H1 (cell line): ENCODE measurements at places on chromosomes 5 and 9.
A peak's percentile ranks its signal among the peaks of the same experiment; 100 is the strongest.

GRCh38 chr9:121741228-121741918 lies 89.9 kb downstream of the DAB2IP start:
- H3K27ac ChIP-seq, result no peak overlapping the region
- H3K36me3 ChIP-seq, result no peaks in the 10 kb centered on the region
- no peak for DNase-seq
- H3K4me3 ChIP-seq, result no peak overlapping the region
- H3K4me1 ChIP-seq, result peaks cover 65% of the 10 kb centered on the region

DNA sequence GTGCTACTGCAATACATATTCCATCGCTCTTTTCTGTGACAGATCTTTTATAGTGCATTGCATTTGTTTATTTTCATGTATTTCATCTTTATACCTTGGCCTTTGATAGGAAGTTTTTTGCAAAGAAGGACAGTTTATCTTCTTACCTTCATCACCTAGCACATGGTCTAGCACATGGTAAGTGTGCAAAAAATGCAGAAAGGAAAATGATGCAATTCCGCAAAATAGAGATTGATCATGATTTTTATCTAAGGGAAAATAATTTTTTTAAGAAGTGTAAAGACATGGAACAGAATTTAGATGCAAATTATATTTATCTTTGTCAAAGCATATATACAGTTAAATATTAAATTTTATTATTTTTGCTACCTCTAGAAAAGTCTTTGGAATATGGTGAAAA lies 19.2 kb upstream of the NIM1K start:
- H3K4me3 ChIP-seq, result no peak overlapping the region
- H3K4me1 ChIP-seq, result no peaks in the 10 kb centered on the region
- H3K36me3 ChIP-seq, result no peaks in the 10 kb centered on the region; the same call in 1 of the 2 replicates

DNA sequence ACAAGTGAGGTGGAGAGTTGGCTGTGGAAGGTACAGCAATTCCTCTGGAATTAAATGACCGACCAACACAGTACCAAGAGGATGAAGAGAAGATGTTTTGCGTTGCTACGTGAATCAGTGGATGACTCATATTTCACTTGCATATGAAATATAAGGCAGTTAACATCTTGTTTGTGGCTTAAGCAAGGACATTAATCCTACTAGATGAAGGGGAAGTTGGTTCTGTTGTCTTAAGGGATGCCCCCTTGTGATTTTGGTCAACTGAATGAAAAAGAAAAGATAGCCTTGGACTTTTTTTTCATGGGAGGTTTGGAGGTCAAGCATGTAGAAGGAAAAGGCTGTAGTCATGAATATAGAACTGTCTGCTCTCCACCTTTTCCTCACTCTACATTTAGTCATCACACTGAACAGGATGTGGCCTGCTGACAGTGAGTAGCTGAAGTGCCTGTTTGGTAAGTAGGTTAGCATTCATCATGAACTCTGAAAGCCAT lies 33.9 kb downstream of the VLDLR start:
- no peaks in the 10 kb centered on the region for H3K27me3 ChIP-seq
- H3K36me3 ChIP-seq, result peaks cover 35% of the 10 kb centered on the region
- no peaks in the 10 kb centered on the region for H3K4me1 ChIP-seq
- no peak overlapping the region for H3K27ac ChIP-seq

DNA sequence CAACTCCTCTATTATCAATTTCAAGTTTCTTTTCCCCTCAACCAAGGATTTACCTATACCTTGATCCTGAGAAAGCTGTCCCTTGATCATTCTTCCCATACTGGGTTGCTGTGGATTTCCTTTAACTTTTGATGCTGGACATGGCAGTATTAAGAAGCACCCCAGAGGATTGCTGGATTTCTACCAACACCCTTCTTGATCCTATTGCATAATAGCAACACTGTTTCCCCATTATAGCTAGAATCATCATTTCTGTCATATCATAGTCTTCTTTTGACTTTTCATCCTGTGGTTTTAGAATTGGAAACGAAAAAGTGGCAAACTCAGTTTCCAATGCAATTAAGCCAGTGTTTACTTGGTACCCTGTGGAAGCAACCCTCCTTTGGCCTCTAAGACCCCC lies 154.9 kb downstream of the ARRDC3 start:
- no peaks in the 10 kb centered on the region for H3K27me3 ChIP-seq
- H3K4me3 ChIP-seq, result no peak overlapping the region
- H3K36me3 ChIP-seq, result no peaks in the 10 kb centered on the region
- no peak for DNase-seq

DNA sequence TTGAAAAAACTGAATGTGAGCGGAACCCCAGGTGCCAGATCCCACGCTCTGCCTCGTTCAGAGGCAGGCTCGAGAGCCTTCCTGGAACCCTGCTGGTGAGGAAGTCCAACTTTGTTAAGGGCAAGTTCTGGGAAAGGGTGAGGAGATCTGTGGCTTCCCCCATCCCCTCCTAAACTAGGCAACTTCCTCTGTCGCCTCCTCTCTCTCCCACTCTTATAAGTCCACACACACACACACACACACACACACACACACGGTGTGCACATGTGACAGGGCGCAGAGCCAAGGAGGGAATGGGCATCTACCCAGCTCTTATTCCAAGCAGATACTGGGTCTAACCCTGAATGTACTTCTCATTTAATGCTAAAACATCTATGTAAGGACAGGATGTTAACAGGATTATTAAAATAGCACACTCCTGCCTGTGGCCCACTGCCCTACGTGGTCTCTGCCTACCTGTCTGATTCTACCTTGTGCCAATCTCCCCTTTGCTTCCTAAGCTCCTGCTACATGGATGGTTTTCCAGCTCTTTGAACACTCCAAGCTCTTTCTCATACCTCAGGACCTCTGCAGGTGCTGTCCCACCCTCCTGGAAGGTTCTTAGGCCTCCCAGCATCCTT lies 72.4 kb upstream of the FBXW11 start:
- H3K36me3 ChIP-seq, result no peaks in the 10 kb centered on the region
- H3K27ac ChIP-seq, result no peak overlapping the region
- no peak for DNase-seq
- H3K4me3 ChIP-seq, result no peak overlapping the region
- no peaks in the 10 kb centered on the region for H3K4me1 ChIP-seq
- no peaks in the 10 kb centered on the region for H3K27me3 ChIP-seq

- peaks cover 18% of the 10 kb centered on the region for H3K27me3 ChIP-seq
- no peak overlapping the region for H3K4me3 ChIP-seq
- H3K27ac ChIP-seq, result no peak overlapping the region
- no peak for DNase-seq
Measured at GRCh38 chr9:36138901-36139300, 2.4 kb downstream of the GLIPR2 start.

DNA sequence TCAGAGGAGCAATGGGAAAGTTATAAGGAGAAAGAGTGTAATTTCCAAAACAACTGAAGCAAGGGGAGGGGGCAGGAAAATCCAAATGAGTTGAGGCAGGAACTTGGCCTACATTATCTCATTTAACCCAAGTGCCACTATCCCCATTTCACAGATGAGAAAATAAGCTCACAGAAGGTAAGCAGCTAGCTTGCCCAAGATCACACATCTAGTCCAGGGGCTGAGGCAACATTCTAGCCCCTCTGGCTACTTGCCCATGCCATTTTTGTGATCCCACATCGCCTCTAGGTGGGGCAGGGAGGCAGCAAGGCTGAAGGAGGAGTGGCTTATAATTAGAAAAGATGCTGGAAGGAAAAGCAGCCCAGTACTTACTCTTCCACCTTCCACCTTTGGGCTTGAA lies 2.6 kb upstream of the PSIP1 start:
- no peaks in the 10 kb centered on the region; the same call in 1 of the 2 replicates for H3K36me3 ChIP-seq
- no peak overlapping the region; the same call in 1 of the 2 replicates for H3K4me3 ChIP-seq
- no peaks in the 10 kb centered on the region for H3K27me3 ChIP-seq
- peak overlapping the region; percentile 83 for H3K27ac ChIP-seq

DNA sequence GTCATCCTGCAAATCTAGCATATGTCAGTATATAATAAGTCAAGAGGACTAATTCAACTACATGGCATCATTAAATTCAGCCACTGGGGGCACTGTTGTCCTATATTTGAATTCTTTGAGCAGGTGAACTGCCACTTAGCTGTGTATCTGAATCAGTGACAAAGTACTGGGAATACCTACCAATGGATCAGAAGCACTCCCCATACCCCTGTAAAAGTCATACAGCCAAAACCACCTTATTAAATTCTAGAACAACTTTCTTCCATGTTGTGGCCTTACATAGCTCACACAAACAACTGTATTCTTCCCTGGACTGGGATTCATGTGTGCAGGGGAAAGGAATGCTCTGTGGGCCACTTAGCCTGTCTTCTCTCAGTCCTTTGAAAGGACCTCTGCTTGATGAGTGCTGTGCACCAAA lies 57.4 kb upstream of the PLPP6 start:
- no peaks in the 10 kb centered on the region for H3K4me1 ChIP-seq
- peak; percentile 81 for DNase-seq
- H3K27ac ChIP-seq, result no peak overlapping the region
- no peak overlapping the region for H3K4me3 ChIP-seq
- no peaks in the 10 kb centered on the region for H3K36me3 ChIP-seq

DNA sequence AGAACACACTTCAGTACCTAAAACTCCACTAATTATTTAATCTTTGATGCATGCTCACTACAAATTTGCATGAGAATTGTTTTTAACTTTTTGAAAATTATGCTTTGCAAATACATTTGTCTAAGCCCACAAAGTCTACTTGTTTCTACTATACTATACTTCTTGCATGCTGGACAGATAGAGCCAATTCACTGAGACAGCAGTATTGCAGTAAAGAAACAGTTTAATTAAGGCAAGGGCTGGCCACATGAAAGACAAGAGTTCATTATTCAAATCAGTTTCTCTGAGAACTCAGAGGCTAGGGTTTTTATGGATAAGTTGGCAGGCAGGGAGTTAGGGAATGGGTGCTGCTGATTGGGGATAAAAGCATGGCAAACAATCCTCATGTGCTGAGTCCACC lies 6.0 kb upstream of the FXN start:
- no peak overlapping the region for H3K4me3 ChIP-seq
- no peak overlapping the region for H3K27ac ChIP-seq
- H3K27me3 ChIP-seq, result no peaks in the 10 kb centered on the region
- H3K4me1 ChIP-seq, result no peaks in the 10 kb centered on the region
- no peaks in the 10 kb centered on the region for H3K36me3 ChIP-seq

DNA sequence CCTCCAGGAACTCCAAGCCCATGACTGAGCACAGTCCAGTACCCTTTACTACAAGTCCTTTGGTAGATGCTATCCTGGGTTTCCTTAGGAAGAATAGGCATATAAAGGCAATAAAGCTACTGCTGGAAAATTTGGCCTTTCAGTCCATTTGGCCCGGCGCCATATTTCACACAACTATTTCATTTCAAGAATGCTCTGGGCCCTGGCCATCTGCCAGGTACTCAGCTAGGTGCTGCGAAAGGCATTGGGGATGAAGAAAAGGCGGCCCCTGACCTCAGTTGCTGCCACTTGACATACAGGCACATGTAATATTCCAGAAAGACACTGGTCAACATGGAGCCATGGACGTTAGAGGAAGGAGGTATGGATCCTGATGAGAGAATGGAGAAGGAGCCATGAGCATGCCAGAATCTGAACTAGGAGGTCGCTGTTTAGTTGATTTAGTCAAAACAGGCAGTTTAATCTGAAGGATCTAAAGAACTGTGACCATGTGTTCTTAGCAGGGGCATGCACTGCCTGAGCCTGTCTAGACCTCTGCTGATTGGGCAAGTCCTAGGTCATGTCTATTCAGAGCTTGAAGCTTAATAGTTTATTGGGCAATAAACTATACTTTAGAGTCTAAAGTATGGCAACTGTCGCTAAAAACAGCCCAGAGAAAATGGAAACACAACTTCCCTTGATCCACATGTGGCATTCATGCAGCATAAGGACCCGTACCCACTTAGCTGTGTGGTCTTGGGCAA lies 149.3 kb downstream of the MELK start:
- H3K4me1 ChIP-seq, result peaks cover 9% of the 10 kb centered on the region
- H3K36me3 ChIP-seq, result no peaks in the 10 kb centered on the region
- DNase-seq, result no peak
- H3K27me3 ChIP-seq, result no peaks in the 10 kb centered on the region
- no peak overlapping the region for H3K27ac ChIP-seq
- H3K4me3 ChIP-seq, result no peak overlapping the region

- no peaks in the 10 kb centered on the region for H3K36me3 ChIP-seq
- no peak overlapping the region for H3K4me3 ChIP-seq
- peaks cover 17% of the 10 kb centered on the region for H3K4me1 ChIP-seq
- no peaks in the 10 kb centered on the region for H3K27me3 ChIP-seq
- DNase-seq, result no peak
- no peak overlapping the region for H3K27ac ChIP-seq
Measured at GRCh38 chr5:127311781-127312525, 21.4 kb downstream of the MEGF10 start.

DNA sequence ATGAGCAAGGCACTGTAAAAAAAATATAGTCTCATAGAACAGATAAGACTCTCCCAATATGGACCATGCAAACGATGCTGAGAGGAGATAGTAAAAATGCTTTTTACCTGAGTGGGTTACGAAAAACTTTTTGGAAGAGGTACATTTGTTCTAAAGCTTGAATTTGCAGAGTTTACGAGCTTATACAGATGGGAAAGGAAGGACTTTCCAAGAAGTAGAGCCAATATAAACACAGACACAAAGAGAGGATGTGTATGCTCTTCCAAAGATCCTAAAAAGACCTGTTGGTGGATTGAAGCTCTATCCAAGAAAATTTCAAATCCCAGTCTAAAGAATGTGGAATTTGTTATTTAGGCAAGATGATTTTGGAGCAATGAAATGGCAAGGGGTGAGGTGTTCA lies 127.1 kb upstream of the SLCO6A1 start:
- H3K36me3 ChIP-seq, result no peaks in the 10 kb centered on the region
- H3K27ac ChIP-seq, result no peak overlapping the region
- H3K27me3 ChIP-seq, result peaks cover 1% of the 10 kb centered on the region
- H3K4me1 ChIP-seq, result no peaks in the 10 kb centered on the region
- H3K4me3 ChIP-seq, result no peak overlapping the region

DNA sequence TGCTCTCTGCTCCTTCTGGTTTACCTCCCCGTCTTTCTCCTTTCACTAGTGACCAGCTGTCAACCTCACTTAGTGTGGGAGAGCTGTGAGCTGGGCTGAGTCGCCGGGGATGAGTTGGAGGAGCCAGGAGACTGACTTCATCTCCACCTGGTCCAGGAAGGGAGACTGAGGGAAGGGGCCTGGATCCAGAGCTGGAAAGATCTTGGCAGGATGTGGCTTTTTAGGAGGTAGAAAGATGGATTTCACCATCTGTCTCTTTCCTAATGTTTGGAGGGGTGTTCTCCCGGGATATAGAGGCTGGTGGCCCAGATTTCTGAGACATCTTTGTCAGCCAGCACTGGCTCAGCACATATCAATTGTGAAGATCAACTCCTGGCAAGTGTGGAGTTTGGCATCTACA lies 37.1 kb upstream of the TNC start:
- no peak for DNase-seq
- H3K36me3 ChIP-seq, result no peaks in the 10 kb centered on the region
- H3K4me1 ChIP-seq, result no peaks in the 10 kb centered on the region

GRCh38 chr5:54226215-54226614 lies 84.2 kb downstream of the ARL15 start:
- no peaks in the 10 kb centered on the region for H3K4me1 ChIP-seq
- no peaks in the 10 kb centered on the region for H3K27me3 ChIP-seq
- H3K36me3 ChIP-seq, result no peaks in the 10 kb centered on the region
- no peak for DNase-seq

- no peak for DNase-seq
- H3K27ac ChIP-seq, result no peak overlapping the region
- no peaks in the 10 kb centered on the region for H3K27me3 ChIP-seq
- H3K4me3 ChIP-seq, result no peak overlapping the region
- no peaks in the 10 kb centered on the region for H3K36me3 ChIP-seq
Measured at GRCh38 chr9:2082772-2083171, 67.6 kb downstream of the SMARCA2 start.
